ENCODE measurements at places on chromosomes 5 and 9.
A peak's percentile ranks its signal among the peaks of the same experiment; 100 is the strongest.

DNA sequence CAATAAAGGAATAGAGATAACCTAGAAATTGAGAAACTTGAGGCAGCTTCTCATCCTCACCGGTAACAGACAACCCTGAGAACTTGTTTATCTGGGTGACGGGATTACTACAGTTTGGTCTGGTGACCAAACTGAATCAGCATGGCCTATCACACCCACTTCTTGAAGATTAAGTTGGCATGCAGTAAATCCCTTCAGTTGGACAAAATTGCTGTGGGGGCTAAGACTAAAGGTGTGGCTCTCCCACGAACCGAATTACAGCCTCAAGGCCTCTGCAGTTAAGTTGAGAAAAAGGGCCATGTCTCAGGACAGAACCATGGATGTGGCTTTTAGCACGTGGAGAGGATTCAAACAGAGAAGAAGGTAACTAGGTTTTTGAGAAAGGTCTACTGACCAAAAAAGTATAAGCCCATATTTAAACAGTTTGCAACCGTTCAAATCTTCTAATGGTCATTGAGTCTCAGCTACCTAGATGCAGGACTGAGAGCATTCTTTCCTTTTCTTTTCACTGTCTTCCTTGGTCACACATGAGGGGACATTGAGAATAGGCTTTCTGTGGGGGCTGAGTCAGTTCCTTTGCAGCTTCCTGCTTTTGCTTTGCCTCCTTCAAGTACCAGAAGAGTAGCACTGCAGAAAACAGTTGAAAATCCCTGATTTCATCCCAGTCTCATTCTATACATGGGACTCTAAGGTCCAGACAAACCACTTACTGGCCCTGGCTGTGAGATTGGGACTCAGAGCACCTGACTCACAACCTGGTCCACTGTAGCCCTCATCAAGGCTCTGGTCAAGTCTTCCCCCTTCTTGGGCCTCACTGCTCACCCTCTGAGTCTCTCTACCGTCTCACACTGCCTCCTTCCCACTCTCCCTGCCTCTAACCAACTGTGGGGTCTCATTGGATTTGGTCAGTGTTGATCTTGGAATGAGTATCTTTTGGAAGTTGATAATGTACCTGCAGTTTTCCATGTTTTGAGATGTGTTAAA is 30.9 kb downstream of the PDE6A start:
- DNase-seq, result no peak

DNA sequence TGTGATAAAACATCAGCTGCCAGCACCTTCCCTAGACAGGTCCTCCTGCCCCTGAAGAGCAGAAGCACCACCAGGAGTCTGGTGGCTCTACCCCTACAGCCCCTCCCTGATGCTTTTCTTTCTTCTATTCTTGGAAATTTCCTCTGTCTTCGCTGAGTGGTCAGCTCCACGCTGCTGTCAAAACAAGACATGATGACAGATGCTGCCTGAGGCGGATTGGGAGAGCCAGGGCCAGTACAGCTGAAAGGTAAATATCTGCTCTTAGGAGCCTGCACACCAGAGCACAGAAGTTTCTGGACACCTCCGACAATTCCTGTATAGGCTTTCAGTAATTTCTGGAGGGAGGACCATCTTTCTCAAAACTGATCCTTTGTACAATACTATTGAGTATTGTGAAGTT is 4.7 kb upstream of the OR1Q1 start:
- DNase-seq, result no peak

- DNase-seq, result no peak
Measured at GRCh38 chr9:127700594-127701255, 6.1 kb upstream of the CFAP157 start.

DNA sequence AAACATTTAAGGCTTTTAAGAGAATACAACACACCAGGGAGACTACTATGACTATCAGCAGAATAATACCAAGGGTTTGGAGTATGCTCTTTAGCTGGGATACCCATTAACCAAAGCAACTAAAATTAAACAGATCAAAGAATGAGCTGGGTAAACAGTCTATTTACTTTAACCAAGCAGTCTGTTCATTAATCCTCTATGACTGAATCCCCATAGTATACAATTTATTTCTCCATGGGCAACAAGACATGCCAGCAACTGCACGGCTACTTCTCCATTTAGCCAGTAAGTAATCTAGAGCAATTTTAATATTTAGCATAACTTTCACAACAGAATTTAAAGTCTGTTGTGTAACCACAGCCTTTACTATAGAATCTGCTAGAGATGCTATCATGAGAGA is 77.6 kb downstream of the CDO1 start:
- DNase-seq, result no peak

GRCh38 chr9:92234514-92234913 is 59.0 kb downstream of the IARS1 start:
- DNase-seq, result no peak

DNA sequence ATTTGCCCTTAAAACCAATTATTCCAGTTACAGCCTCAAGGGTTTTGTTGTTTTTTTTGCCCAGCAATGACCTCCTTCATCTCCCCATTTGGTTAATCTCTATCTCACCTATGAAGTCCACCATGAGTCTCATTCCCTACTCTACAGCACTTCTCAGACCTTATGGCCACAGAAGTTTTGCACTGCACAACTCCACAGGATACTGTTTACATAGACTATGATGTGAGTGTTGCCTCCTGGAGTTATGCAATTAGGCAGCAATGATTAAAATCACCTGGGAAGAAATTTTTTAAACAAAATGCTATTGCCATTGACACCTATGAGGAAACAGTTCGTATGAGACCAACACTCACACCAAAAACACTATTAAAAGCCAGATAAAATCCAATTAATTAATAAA is 39.7 kb downstream of the ZDHHC21 start:
- DNase-seq, result no peak

DNA sequence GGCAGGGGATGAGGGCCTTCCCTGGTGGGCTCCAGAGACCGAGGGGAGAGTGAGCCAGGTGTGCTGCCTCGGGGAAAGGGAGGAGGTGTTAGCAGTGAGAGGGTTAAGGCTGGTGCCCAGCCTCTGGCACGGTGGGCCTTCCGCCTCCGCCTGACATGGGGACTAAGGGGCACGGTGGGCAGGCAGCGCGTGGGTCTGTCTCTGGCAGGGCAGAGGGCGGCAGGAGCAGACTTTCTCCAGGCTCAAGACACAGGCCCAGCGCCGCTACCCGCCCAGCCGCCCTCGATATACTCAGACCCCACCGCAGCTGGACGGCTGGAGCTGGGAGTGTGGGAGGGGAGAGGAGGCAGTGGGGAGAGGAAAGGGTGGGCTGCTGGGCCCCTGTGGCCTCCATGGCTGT is 14.9 kb upstream of the FRMPD1 start:
- DNase-seq, result no peak

DNA sequence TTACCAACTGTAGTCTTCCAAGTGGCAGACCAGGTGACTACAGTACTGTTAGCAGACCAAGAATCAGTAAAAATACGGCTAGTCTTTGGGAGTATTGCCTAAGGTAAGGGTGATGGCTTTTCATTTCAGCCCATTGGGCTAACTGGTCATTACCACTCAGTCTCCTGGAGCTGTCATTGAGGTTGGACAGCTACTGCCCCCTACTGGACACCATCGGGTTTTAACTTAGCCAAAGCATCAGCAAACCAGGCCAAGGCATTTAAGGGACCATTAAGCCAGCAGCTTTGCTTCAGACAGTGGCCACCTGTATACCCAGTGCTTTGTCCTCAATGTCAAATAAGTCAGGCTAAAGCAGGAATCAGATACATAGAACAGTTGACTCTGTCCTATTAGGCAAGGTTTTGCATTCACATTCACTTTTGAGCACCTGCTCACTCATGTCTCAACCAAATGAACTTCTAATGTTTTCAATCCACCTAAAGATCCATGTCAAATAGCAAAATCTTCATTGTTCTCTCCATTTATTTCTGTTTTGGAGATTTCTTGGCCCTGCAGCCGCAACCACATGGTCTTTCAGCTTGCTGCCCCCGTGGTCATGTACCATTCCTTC is 117.2 kb downstream of the INVS start:
- DNase-seq, result peak; percentile 78

- DNase-seq, result no peak
Measured at GRCh38 chr5:180411948-180412347, 58.8 kb upstream of the GFPT2 start.

DNA sequence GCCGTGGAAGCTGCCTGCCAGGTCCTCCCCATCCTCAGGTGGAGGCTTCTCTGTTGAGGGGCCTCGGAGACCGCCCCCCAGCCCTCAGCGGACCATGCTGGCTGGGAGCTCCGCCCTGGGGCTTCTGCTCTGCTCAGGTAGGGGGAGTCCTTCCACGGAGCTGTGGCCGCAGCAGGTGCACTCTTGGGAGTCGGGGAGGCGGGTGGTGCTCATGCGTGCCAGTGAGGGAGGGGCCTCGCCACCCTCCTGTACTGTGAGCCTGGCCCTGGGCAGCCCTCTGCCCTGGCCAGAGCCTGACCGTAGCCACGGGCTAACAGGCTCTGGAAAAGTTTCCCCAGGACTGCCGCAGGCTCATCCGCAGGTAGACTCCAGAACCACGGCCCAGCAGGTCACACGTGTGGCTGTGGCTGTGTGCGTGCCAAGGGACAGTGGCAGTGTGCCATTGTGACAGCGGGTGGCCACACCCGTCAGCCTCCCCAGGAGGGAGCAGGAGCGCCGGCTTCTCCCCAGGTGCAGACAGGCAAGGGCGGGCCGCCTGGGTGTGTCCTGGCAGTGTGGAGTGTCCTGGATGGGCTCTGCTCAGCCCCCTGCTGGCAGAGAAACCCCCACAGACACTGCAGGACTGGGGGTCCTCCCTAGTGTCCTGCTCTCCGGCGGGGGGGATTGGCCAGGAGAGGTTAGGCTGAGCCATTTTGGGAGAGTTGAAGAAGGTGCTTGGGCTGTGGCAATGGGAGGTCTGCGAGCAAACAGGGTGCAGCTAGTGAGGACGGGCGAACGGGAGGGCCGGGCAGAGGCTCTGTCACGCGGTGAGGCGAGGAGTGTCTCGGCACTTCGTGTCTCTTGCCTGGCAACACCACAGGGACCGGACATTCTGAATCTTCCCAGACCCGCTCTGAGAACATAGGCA is 29.5 kb downstream of the TPPP start:
- DNase-seq, result no peak

- no peak for DNase-seq
Measured at GRCh38 chr5:170448221-170448620, 55.6 kb upstream of the KCNIP1 start.

GRCh38 chr5:131974016-131974415 is 28.6 kb upstream of the MEIKIN start:
- no peak for DNase-seq

DNA sequence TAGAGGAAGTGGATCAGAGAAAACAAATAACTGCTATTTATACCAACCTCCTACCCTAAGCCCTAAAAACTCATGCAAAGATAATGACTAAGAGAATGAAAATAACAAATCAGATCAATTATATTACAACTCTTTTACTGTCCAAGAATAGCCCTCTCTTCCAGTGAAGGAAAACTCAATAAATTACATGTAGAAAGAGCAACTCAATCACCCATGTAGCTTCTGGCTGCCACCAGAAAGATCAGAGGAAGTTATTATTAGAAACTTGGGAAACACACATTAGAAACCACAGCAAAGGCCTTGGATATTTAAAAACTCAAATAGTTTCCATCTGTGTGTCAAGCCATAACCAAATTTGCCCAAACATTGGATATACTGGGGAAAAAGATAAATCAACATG is 134.0 kb upstream of the TARS1 start:
- no peak for DNase-seq

GRCh38 chr9:97293207-97293721 is 14.2 kb upstream of the CCDC180 start:
- no peak for DNase-seq

Measured in activated naive CD4-positive, alpha-beta T cell treated with anti-CD3 and anti-CD28 coated beads, Interleukin-2, amount 10 ng/mL, durations not matched to agents 7 days and 5 days (primary cell).